ENCODE measurements at places on chromosomes 16 and 17. TPM values are rescaled to one million over a fixed set of nuclear protein-coding genes. Genes with fewer than 3 reads are reported as not detected.

The DNAH9 gene
- 3.5 TPM for polyA plus RNA-seq

DNA sequence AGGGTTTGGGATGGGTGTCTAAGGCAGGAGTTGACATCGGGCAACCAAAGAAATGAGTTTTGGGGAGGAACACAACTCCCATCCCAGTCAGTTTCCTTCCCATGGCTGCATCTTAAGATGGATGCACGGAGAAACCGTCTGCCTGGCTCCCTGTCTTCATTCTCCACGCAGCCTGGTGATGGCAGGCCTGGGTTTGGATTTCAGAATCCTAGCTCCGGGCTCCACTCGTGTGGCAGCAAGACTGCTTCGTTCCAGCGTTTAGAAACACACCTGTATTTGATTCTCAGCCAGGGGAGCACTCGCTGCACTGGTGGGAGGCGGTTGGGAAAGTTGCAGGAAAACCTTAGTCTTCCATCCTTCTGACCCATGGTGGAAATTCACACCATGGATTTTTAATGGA is 141.1 kb downstream of the RAB11FIP4 start:
- no peak for DNase-seq

DNA sequence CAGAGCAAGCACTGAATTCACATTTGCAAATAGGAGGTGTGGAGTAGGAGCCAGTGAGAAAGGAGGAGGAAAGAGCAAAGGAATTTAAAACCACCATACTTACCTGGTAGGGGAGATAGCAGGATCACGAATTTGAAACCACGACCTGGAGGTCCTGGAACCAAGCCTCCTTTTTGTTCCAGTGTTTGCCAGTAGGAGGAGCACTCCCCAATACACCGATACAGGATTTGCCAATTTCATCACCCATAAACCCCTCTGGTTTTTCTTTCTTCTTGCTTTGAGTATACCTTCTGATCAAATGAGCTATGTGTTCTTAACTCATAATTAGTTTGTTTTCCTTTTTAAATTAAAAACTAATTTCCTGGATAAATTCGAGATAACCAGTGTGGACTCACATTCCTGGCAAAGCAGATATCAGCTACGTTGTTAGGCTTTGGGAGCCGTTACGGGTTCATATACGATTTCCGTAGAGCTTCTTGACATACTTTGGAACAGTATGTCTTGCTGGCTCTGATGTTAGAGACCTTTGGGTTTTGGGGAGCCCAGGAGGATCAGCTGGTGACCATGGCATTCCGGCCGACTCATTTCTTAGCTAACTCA is 22.7 kb downstream of the BCO1 start:
- DNase-seq: no peak

The KRTAP4-1 gene
- polyA plus RNA-seq: not detected

DNA sequence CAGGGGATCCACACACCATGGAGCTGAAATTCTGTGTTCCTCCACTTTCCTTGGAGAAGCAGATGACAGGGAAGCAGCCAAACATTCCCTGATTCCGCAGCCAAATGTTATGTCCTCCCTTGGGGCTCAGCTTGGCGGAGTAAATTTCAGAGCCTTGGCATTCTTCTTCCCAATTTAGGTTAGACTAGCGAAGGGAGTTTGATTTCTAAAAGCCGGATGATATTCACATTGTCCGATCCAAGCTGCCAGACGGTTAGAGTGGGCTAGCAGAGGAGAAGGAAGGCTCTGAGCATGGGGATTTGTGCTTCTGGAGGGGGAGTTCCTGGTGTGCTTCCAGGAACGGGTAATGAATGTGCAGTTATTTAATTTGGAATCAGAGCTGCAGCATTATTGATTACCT is 380.4 kb upstream of the EEF2KMT start:
- no peak for DNase-seq

DNA sequence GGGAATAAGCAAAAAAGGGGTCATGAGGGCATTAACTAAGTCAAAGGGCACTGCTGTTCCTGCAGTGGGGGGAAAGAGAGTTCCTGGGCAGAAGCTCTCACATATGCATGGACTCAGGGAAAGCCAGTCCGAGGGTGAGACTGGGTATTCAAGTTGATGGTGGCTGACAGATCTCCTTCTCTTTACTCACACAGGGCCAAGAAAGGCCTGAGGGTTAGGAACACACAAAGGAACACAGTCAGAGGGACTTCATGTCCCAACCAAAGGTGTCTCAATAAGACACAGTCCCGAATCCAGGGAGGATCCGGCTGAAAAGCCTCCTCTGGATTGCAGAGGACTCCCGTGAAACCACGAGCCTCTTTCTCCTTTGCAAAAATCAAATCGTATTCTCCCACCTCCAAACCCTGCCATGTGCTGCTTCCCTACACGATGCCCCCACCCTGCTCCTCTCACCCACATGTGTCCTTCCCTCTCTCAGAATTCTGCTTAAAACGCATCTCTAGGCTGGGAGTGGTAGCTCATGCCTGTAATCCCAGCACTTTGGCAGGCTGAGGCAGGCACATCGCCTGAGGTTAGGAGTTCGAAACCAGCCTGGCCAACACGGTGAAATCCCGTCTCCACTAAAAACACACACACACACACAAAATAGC is 23.6 kb downstream of the CUEDC1 start:
- no peak for DNase-seq

DNA sequence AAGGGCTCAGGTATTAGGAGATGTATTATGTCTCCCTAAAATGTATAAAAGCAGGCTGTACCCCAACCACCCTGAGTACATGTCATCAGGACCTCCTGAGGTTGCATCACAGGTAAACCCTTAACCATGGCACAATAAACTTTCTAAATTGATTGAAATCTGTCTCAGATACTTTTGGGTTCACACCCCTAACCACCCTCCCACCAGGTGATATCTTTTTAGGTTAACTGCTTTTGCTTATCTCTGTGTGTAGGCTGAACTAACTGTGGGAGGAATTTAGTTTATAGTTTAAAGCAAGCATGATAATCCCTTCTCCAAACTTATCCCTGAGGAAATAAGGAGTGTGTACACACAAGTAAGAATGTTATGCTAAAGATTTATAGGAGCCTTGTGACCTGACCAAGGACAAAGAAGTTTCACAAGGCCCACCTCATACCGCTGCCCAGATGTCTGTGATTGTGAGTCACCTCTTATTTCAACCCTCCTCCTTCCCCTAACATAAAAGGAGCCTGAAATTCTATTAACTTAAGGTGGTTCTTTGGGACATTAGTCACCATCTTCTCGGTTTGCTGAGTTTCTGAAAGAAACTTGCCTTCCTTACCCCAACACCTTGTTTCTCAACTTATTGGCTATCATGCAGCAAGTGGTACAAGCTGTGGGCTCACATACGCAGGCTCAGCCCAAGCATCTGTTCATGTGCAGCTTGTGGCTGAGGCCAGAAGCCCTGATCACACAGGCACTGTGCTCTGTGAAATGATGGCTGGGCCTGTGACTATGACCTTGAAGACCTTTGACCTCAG is 11.3 kb downstream of the PRSS22 start:
- DNase-seq: no peak

- no peak for DNase-seq
These were observed 2.2 kb downstream of the NUBP1 start for GRCh38 chr16:10745841-10746240.

GRCh38 chr16:57736419-57737351 is 1.1 kb downstream of the KATNB1 start:
- DNase-seq: peak; percentile 82

DNA sequence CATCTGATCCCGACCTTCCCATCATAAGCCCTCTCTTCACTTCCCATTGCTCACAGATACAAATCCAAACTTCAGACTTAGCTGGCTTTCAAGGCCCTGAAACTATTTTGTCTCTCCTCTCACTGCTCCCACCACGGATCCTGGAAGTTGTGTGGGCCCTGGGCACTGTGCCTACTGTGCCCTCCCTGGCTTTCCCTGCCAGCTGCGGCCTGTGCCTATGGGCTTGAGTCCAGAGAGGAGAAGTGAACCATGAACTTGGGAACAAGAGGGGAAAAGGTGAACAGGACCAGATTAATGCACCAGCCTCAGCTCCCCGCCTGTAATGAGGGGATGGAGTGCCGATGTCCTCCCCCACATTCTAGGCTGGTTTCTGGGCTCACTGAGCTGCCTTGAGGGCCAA is 18.9 kb upstream of the KCNJ12 start:
- peak; percentile 4 for DNase-seq

DNA sequence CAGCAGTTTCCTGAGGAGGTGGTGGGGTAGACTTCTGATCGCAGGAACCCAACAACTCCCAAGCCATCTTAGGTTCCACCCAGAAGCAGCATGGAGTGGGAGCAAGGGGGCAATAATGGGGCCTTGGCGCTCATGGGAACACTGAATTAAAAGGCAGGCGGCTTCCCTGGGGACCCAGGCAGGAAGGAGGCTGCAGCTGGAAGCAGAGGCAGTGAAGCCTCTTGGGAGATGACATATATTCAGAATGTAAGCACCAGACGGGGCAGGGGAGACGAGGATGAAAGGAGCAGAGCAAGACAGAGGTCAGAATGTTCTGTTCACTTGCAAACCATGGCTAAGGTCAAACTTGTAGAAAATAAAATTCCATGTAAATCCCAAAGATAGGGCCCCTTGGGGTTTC is 2.9 kb downstream of the HIGD1B start:
- no peak for DNase-seq

GRCh38 chr17:52383493-52384100 is 225.1 kb upstream of the CA10 start:
- peak; percentile 79 for DNase-seq

DNA sequence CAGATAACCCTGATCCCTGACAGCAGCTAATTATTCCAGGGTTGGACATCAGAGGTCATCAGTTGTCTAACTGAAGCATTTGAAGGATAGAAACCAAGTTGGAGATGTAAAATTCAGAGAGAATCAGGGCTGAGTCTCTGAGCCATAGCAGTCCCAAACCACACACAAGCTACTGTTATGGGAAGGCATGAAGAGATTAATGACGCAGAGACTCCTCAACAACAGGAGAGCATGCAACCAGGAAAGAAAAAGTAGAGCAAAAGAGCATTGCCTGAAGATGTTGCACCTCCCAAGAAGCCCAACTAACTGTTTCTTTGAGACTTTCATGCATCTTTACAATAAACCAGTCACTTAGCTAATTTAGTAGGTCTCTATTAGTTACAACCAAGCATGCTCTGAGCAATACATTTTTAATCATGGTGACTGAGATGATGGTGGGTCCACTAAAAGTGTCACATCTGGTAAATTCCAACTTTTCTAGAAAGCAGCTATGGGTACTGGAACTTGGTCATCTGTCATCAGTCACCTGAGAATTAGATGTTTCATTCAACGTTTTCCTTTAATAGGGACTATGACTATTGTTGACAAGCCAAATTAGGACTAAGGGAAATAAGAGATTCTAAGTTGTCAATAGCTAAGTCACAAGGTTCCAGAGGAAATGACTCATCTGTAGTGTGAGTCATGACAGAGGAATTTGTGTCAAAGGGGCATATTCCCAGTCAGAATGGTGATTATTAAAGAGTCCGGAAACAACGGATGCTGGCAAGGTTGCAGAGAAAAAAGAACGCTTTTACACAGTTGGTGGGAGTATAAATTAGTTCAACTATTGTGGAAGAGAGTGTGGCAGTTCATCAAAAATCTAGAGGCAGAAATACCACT is 239.8 kb downstream of the CHD9NB start:
- no peak for DNase-seq

GRCh38 chr17:63646488-63646806 is 24.2 kb downstream of the MAP3K3 start:
- no peak for DNase-seq

The PGS1 gene
- polyA plus RNA-seq: 33.6 TPM

GRCh38 chr17:55677446-55677845 is 45.2 kb downstream of the TMEM100 start:
- DNase-seq: no peak

DNA sequence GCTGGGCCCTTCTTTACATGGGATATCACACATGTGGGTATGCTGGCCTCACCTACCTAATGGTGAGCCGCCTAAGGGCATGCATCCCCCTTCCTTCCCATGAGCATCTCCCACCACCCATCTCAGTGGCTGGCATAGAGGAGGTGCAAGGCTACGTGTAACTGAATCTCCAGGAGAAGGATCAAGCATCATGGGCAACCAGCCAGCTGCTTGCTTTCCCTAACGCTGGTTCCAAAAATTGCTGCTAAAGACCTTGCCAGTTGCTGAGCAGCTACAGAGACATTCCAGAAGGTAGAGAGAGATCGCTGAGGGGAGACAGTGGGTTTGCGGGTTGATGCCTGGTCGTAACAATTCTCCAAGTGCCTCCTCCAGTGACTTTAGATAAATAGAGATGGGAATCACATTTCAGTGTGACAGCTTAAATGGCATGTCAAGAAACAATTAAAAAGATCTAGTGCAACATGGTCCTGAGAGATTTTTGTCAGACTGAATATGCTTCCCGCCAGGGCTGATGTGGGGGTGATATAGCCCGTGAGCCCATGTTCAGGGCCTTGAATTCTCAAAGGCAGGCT is 378.4 kb upstream of the CDH5 start:
- DNase-seq: no peak

The MT4 gene
- not detected for polyA plus RNA-seq

DNA sequence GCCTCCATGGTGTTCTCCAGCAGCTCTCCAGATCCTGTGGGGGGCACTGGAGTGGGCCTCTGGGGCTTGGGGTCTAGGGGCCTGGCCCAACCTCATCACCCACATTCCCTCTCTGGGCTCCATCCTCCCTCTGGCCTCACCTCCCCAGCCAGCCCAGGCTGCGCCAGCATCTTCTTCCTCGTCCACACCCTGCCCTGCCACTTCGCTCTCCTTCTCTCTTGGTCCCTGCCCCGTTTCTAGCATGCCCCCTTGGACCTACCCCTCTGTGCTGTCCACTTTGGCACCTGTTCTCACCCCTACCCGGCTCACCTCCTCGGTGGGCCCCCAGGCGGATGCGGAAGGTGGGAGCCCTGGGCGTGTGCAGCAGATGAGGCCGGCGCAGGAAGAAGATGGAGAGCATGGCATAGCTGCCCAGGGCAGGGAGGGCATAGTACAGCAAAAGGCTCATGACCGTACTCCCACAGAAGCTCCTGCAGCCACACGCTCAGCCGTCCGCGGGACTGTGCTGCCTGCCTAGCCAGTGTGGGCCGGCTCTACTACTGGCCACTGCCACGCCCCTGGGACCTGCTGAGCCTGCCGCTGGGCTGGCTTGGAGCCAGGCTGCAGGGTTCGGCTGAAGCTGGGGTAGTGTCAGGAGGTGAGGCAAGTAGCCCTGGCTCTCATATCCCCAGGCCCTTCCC is at the start of gene GDPD3:
TSS of gene GDPD3 (minus strand) at position 507 of the 680 bp plus-strand sequence. CDS start at position 448, 59 bp downstream.
- DNase-seq: no peak

DNA sequence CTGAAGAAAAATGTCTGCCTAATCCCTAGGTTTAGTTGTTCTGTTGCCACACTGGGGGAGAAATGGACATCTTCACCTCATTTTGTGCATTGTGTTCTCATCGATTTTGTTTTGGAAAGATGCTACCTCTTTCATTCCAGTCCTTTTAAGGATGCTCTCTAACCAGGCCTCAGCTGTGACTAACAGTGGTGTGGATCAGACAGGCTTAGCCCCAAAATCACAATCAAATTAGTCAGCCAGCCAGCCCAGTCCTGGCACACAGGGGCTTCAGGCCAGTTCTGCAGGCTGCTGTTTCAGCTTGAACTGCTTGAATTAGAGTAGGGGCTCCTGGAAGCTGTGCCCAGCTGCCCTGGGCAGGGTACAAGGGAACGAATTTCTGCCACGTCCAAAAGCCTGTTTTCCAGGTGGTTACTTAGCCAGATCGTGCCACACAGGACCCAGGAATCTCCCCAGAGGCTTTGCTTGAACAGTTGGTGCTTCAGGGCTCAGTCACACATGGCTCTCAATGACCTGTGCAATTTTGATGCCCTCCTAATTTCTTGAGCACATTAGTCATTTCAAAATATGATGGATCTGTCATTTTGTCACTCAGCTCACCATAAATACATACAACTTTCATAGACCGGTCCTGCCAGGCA is 60.7 kb downstream of the CLEC16A start:
- no peak for DNase-seq
